Activated CD4-positive, alpha-beta memory T cell treated with anti-CD3 and anti-CD28 coated beads, Interleukin-2, amount 10 ng/mL, durations not matched to agents 7 days and 5 days (primary cell): ENCODE measurements at places on chromosomes 3 and 15. TPM values are rescaled to one million over a fixed set of nuclear protein-coding genes. Genes with fewer than 3 reads are reported as not detected.
A peak's percentile ranks its signal among the peaks of the same experiment; 100 is the strongest.

Gene RTF1
- total RNA-seq: 33.9 TPM

DNA sequence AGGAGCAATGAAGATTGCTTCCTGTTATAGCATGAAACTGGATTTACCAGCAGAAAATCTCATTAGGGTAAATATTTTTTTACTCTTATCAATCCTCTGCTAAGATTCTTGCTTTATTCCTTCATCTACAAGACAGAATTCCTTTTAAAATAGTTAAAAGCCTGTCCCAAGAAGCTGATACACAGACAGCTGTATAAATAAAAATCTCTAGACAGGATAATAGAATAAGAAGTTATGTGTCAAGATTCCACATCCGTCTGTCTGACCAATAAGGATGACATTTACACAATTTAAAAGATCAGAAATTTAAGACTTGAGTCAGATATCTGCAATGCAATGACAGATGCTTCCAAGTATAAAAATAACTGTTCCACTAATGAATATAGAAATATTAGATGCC lies 57.6 kb downstream of the SSR3 start:
- no peaks in the 10 kb centered on the region for H3K36me3 ChIP-seq
- H3K4me3 ChIP-seq: no peak overlapping the region
- no peaks in the 10 kb centered on the region for H3K4me1 ChIP-seq
- DNase-seq: no peak
- H3K27me3 ChIP-seq: peaks cover 3% of the 10 kb centered on the region
- no peak overlapping the region for H3K27ac ChIP-seq

DNA sequence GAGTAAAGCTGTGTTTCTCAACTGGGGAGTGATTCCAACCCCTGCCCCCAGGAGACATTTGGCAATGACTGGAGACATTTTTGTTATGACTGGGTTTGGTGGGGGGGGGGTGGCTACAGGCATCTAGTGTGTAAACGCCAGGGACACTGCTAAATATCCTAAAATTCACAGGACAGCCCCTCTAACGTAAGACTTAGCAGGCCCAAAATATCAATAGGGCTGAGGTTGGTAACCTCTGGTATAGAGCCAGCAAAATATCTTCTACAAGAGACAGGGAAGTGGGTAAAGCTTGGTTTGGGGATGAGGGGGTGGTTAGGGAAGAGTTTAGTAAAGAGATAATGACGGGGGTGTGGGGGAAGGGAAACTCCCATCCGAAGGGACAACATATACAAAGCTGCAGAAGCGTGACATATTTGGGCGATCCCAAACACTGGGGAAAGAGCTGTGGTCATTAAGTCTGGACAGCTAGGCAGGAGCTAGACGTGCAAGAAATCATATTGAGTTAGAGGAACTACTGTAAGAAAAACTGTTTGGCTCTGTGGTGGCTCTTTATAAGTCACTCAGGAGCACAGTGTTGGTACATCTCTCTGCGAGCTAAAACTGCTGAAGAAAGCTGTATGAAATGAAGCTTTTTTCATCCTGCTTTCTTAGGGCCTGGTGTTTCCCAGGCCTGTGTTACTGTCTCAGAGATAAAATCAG lies 697 bp upstream of the TRIM69 start:
- peak; percentile 67 for DNase-seq
- H3K36me3 ChIP-seq: peaks cover 36% of the 10 kb centered on the region
- peaks cover 74% of the 10 kb centered on the region for H3K4me1 ChIP-seq
- H3K27ac ChIP-seq: peak overlapping the region; percentile 95
- H3K4me3 ChIP-seq: peak overlapping the region; percentile 79

- no peak for DNase-seq
- H3K4me1 ChIP-seq: no peaks in the 10 kb centered on the region
- H3K36me3 ChIP-seq: peaks cover 21% of the 10 kb centered on the region
- H3K27me3 ChIP-seq: no peaks in the 10 kb centered on the region
Measured at GRCh38 chr15:88479169-88479568, 11.7 kb downstream of the MRPS11 start.

DNA sequence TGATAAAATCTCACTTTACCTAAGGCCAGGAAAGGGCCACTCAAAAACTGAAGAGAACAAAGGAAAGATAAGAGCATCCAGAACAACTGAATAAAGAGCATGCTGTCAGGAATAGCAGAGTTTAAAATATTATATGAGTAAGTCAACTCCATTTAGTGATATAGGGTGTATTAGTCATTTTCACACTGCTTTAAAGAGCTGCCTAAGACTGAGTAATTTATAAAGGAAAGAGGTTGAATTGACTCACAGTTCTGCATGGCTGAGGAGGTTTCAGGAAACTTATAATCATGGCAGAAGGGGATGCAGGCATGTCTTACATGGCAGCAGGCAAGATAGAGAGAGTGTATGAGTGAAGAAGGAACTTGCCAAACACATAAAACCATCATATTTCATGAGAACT lies 778.0 kb upstream of the NECTIN3 start:
- H3K27me3 ChIP-seq: no peaks in the 10 kb centered on the region
- DNase-seq: no peak
- no peak overlapping the region for H3K27ac ChIP-seq
- no peaks in the 10 kb centered on the region for H3K4me1 ChIP-seq

DNA sequence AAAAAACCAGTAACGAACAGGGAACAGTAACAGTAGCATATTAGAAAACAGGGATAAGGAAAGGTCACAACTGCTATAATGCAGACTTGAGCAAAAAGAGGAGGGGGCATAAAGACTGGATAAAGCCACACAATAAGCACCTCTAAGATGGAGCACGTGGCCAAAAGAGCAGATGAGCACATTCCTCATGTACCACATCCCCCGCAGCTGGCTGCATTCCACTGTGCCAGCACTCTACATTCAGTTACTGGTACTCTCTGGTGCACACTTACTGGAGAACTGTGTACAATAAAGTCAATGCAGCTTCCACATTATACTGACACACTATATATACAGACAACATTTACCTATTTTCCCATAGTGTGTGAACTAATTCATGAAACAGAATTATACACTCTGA lies 64.7 kb downstream of the UBE3A start:
- no peak overlapping the region for H3K27ac ChIP-seq
- DNase-seq: no peak
- peaks cover 90% of the 10 kb centered on the region for H3K36me3 ChIP-seq
- no peak overlapping the region for H3K4me3 ChIP-seq
- peaks cover 5% of the 10 kb centered on the region for H3K4me1 ChIP-seq

DNA sequence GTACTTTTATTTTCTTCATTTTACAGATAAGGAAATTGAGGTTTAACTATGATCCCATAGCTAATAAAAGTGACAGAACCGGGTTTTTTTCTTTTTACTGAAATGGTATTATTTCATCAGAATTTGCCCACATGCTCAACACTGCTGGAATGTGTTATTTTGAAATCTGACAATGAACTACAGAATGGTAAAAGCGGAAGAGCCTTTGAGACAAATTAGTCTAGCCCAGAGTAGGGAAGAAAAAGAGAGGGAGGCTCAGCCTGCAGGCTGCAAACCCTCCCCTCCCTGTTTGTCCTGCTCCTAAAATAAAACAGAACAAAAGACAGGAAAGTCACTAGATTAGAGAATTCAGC lies 100.3 kb upstream of the LIPC start:
- peaks cover 40% of the 10 kb centered on the region for H3K4me1 ChIP-seq
- peak overlapping the region; percentile 89 for H3K27ac ChIP-seq
- no peaks in the 10 kb centered on the region for H3K36me3 ChIP-seq
- peak overlapping the region; percentile 20 for H3K4me3 ChIP-seq
- no peak for DNase-seq

Gene ACKR2
- 2.3 TPM for total RNA-seq

DNA sequence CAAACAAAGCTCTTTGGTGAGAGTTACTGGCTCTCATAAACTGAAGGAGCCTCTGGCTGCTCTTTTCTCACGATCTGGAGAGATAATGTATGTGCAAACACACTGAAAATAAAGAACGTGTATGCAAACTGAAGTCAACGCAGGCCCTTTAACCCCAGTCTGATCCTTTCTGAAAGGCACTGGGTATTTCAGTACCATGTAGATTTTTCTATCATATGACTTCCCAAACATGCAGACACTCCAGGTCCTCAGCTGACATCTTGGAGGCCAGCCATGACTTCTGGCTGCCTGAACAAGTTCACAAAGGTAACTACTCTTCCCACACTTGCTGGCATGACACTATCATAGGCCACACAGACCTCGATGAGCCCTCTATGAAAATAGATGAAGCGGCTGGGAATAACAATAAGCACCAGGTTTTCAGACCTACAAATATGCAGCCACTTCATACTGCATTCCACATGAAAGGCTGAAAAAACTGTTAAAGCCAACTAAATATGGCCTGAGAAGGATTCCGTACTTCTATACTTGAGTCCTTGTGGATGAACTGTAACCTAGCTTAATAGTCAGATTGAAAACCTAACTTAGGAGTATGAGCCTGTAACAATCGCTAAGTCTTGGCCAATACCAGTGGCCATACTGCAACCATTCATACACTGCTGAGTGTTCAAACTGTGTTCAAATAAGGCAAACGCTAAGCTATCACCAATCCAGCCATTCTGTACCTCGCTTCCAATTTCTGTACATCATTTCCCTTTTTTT lies 121.3 kb downstream of the THRB start:
- DNase-seq: no peak
- H3K4me3 ChIP-seq: no peak overlapping the region
- H3K27ac ChIP-seq: no peak overlapping the region
- H3K4me1 ChIP-seq: no peaks in the 10 kb centered on the region

GRCh38 chr3:187286467-187287059 lies 5.0 kb downstream of the MASP1 start:
- no peak overlapping the region for H3K27ac ChIP-seq
- H3K36me3 ChIP-seq: no peaks in the 10 kb centered on the region
- H3K4me1 ChIP-seq: no peaks in the 10 kb centered on the region

Gene FAM3D
- not detected for total RNA-seq

GRCh38 chr3:126445506-126445905 lies 30.2 kb downstream of the ZXDC start:
- DNase-seq: no peak
- no peaks in the 10 kb centered on the region for H3K4me1 ChIP-seq
- H3K27ac ChIP-seq: no peak overlapping the region
- H3K36me3 ChIP-seq: no peaks in the 10 kb centered on the region
- H3K27me3 ChIP-seq: no peaks in the 10 kb centered on the region
- H3K4me3 ChIP-seq: no peak overlapping the region

GRCh38 chr3:132597660-132598059 lies 590 bp downstream of the ACKR4 start:
- no peaks in the 10 kb centered on the region for H3K4me1 ChIP-seq
- no peaks in the 10 kb centered on the region for H3K27me3 ChIP-seq
- H3K27ac ChIP-seq: no peak overlapping the region
- H3K36me3 ChIP-seq: peaks cover 15% of the 10 kb centered on the region

Gene GPR62
- not detected for total RNA-seq

Gene SAMD7
- not detected for total RNA-seq

DNA sequence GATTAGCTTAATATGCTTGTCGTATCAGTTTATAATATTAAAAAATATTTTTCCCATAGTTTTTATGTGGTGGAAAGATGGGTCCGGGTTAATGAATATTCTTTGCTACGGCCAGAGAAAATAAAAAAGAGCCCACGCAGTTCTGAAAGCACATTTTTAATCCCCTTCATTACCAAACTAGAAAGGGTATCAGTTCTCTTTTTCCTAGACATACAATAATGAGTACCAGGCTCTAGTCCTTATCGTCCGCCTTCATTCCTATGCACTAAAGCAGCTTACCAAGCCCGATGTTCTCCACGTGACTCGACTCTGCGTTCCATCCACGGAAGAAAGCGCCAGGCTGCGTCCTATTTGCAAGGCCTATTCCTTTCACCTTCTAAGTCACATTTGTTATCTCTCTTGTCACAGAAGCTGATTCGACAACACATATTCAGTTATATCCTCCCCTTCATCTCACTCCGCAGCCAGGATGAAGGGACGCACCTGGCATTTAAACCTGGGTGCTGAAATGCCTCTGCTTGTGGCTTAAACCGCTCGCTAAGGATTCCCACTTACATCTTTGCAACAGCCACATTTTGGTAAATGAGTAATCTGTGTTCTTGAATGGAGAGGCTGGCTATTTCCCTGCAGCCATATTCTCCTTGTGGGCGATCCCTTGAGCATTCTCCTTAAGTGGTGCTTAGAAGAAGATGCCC lies 257.0 kb downstream of the CD47 start:
- no peaks in the 10 kb centered on the region for H3K36me3 ChIP-seq
- DNase-seq: no peak
- no peaks in the 10 kb centered on the region for H3K27me3 ChIP-seq
- H3K4me3 ChIP-seq: no peak overlapping the region
- H3K27ac ChIP-seq: no peak overlapping the region

DNA sequence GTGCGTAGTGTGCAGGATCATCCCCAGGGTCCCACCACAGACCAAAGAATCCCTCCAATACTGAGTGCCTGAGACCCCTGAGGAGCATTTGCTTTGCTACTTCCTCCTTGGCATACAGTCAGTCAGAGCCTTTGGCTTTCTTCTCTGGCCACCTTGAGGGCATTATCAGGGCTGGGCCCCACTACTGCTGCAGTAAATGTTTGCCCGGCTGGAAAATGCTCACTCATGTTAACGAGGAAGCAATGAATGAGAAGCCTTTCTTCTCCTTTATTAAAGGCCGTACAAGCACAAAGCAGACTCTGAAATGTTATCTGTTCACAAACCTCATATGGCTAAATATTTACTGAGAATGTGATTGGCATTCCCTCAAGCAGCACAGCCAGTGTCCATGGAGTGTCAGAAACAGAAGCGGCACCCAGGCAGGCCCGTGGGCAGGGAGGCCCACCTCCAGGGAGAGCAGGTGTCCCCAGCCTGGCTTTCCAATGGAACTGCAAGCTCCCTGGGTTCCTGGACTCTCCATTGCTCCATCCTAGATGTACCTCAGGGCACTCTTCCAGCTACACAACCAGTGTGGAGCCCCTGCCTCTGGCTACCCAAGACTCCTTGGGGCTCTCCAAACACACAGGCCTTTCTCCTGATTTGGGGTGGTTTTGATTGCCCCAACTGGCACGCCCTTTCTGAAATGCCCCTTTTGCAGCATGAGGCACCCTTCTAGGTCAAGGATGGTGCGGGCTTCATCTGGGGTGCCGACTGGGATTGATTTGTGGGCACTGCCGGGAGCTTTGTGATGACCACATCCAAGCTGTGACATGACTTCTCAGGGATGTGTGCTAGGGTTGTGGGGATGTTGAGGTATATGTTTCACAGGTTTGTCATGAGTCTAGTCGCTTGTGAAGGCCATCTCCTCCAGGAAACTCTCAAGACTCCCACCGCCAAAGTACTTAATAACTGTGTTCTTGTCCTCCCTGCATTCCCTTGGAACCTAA lies 195.6 kb downstream of the FAM43A start:
- no peaks in the 10 kb centered on the region for H3K36me3 ChIP-seq
- no peaks in the 10 kb centered on the region for H3K27me3 ChIP-seq
- no peak for DNase-seq
- H3K4me3 ChIP-seq: no peak overlapping the region

- no peak overlapping the region for H3K27ac ChIP-seq
- DNase-seq: no peak
- no peak overlapping the region for H3K4me3 ChIP-seq
- H3K4me1 ChIP-seq: no peaks in the 10 kb centered on the region
Measured at GRCh38 chr3:7632305-7632704, 771.4 kb downstream of the GRM7 start.

- peak; percentile 26 for DNase-seq
- no peaks in the 10 kb centered on the region for H3K27me3 ChIP-seq
- no peak overlapping the region for H3K4me3 ChIP-seq
- no peaks in the 10 kb centered on the region for H3K4me1 ChIP-seq
- no peak overlapping the region for H3K27ac ChIP-seq
Measured at GRCh38 chr3:127374086-127375010, 86.5 kb upstream of the PRR20G start.
